ENCODE measurements at places on chromosomes 2 and 18.

- no peak for DNase-seq
Observed at GRCh38 chr18:12589448-12589847, 68.5 kb downstream of the SPIRE1 start.

DNA sequence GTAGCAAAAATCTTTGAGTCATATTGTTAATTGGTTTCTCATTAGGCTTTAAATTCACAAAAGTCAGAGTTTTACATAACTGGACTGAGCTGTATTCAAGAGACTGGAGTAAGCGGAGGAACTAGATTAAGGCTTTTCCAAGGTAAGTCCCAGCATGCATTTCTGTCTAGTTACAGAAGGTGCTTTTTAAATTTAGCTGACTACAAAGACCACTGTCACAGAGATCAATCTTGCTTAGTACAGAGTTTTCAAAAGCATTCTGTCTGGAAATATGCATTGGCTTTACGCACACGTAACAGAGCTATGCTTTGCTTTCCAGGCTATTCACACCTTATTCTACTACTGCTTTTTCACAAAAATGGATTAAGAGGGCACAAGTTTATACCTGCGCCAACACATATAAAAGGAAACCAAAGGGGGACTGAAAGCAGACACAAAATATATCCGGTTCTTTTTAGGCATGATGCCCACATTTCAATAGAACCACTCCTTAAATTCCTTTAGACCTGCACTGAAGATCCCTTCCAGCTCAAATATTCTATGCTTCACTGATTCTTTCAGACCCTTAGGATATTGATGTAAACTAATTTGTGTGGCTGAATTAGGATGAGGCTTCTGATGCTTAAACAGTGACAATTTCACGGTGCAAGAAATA, 560.7 kb upstream of the CRIM1 start:
- DNase-seq = no peak

DNA sequence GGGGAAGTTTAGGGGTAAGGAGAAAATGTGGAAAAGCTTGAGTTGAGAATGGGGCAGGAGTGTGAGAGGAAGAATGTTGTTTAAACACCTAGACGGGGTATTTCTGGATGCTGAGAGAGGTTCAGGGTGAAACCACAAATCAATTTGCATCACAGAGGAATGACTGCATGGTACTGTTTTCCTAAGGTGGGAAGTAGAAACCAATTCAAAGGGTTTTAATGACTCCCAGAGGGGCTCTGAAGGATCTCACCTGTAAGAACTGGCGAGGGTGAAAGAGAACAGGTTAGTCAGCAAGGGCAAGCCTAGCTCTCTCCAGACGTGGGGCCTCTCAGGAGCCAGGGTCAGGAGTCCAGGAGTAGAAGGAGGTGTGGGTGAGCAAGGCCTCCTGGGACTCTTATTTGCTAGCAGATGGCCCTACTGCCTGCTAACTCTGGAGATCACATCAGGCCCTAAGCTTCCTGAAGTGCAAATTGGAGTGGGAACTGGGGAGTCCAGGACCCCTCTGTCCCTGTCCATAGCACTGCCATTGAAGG, 133.0 kb upstream of the CELF4 start:
- DNase-seq = no peak

GRCh38 chr18:75418293-75419005, 9.1 kb downstream of the SMIM21 start:
- DNase-seq = no peak

DNA sequence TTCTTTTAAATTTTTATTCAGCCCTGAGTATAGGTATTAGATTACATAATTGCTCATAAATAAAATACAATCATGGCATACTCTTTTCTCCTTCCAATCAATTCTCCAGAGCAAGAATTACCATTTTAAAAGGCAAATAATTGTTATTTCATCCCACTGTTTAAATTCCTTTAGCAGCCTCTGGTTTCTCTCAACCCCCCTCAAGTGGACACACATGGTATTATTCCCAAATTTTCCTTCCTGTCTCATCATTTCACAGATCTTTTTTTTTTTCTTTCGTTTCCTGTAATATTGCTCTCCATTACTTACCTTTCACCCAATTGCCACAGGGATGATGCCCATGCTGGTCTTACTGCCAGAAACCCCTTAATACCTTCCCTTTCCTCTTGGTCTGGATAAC, 385.2 kb downstream of the RIT2 start:
- DNase-seq = no peak

DNA sequence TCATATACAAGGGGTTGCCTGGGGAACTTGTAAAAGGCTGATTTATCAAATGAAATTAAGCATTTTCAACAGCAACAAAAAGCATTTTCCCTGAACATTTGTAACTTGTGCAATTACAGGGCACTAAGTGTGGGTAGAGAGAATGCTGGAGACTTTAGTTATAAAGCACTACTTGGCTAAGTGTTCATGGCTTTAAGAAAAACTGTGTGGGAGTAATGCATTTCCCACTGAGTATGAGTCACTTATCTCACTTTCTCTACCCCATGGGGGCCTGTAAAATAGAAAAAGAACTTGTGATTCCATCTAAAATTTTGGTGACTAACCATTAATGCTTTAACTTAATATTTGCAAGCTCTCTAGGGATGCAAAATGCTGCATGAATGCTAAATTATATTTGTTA, 193.4 kb downstream of the CCDC102B start:
- no peak for DNase-seq

- DNase-seq = peak; percentile 25
Observed at GRCh38 chr2:101823347-101823791, 125.9 kb downstream of the MAP4K4 start.

GRCh38 chr2:45845566-45845965, 194.1 kb downstream of the PRKCE start:
- DNase-seq = no peak

GRCh38 chr2:6872394-6872793, 5.2 kb upstream of the RSAD2 start:
- DNase-seq = no peak

DNA sequence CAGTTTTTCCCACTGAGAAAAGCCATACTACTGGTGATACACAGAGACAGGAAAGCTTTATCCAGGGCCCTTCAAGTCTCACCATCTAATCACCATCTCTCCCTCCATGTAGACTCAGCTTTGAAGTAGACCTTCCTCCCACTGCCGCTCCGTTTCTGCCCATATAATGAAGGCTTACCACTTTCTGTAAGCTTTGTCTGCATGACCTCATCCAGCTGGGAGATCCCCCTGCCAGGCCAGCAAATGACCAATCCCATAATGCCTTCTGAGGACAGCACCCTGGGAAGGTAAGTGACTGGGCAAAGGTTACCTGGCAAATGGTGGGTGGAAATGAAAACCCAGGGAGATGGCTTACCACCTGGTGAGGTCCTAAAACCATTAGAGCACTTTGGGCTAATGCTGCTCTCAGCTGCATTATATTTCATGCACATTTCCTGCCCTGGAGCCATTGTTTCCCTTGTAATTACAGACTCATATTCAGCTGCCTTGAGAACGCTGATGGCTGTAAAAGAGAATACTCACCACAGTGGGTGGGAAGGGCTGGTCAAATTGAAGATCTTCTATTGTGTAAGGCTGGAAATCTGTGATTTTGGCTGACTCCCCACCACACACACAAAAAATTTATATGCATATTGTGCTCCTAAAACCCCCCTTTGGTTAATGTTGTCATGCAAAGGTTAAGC, 350.7 kb upstream of the SYT4 start:
- DNase-seq = no peak

DNA sequence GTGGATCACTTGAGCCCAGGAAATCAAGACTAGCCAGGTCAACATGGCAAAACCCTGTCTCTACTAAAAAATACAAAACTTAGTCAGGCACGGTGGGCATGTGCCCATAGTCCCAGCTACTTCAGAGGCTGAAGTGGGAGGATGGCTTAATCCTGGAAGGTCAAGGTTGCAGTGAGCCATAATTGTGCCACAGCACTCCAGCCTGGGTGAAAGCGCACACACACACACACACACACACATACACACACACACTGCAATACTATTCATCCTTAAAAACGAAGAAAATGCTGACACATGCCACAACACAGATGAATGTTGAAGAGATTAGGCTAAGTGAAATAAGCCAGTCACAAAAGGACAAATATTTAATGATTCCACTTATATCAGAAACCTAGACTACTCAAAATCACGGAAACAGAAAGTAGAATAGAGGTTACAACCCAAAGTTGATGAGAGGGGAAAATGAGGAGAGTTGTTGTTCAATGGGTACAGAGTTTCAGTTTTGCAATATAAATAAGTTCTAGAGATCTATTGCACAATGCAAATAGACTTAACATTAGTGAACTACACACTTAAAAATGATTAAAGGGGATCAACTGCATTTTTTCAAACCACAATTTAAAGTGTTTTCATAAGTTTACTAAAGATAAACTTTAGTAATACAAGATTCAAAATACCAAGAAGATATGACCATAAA, 114.5 kb downstream of the USP34 start:
- DNase-seq = no peak

GRCh38 chr2:101801496-101801895, 104.0 kb downstream of the MAP4K4 start:
- DNase-seq = no peak

GRCh38 chr18:840023-840408, 28.0 kb upstream of the YES1 start:
- no peak for DNase-seq

- no peak for DNase-seq
Observed at GRCh38 chr2:226637383-226637782, 162.2 kb downstream of the IRS1 start.

- no peak for DNase-seq
Observed at GRCh38 chr2:32532961-32533360, 94.9 kb upstream of the TTC27 start.

DNA sequence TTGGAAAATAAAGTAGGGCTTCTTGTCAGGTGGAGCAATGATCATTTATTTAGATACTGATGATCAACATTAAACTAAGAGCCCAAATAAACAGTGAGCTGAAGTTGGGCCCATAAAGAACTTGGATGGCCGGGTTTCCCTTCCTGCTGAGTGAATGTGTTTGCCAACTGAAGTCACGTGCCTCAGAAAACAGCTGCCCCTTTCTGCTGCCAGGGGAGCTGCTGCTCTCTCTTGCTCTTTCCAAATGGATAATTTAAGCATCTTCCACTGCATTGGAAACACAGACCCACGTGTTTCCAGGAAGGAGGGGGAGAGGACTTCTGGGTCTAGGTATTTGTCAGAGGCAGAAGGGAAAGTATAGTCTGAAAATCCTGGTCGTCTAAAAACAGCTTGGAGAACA, 22.9 kb upstream of the NCKAP5 start:
- no peak for DNase-seq

GRCh38 chr2:158204741-158205165, 103.1 kb downstream of the UPP2 start:
- no peak for DNase-seq

GRCh38 chr2:195782156-195782555, 125.1 kb downstream of the SLC39A10 start:
- no peak for DNase-seq

- no peak for DNase-seq
Observed at GRCh38 chr2:37767959-37768925, 96.8 kb upstream of the CDC42EP3 start.

- DNase-seq = no peak
Observed at GRCh38 chr2:196316050-196316430, 144.7 kb upstream of the STK17B start.

DNA sequence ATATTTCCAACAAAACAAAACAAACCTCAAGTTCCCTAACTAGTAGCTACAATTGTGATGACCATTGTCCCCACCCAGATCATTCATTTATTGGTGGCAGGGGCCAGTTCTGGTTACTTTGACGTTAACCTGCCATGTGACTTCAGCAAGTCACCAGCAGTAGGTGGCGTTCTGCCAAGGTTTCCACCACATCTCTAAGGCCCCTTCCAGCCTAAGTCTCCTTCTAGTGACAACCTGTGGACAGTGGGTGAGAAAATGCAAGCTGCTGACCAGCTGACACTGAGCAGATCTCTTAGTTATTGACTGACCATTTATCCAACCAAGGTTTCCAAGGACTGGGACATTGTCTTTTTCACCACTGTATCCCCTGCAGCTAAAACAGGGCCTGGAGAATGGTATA, 98.4 kb downstream of the GPR39 start:
- DNase-seq = no peak

GRCh38 chr2:108423067-108423466, 25.9 kb upstream of the GCC2 start:
- DNase-seq = no peak

- no peak for DNase-seq
Observed at GRCh38 chr2:149715005-149715592, 127.5 kb upstream of the MMADHC start.

GRCh38 chr2:186486651-186487647, 889 bp downstream of the ZC3H15 start:
- no peak for DNase-seq

- DNase-seq = no peak
Observed at GRCh38 chr2:162106146-162106551, 32.1 kb upstream of the DPP4 start.

DNA sequence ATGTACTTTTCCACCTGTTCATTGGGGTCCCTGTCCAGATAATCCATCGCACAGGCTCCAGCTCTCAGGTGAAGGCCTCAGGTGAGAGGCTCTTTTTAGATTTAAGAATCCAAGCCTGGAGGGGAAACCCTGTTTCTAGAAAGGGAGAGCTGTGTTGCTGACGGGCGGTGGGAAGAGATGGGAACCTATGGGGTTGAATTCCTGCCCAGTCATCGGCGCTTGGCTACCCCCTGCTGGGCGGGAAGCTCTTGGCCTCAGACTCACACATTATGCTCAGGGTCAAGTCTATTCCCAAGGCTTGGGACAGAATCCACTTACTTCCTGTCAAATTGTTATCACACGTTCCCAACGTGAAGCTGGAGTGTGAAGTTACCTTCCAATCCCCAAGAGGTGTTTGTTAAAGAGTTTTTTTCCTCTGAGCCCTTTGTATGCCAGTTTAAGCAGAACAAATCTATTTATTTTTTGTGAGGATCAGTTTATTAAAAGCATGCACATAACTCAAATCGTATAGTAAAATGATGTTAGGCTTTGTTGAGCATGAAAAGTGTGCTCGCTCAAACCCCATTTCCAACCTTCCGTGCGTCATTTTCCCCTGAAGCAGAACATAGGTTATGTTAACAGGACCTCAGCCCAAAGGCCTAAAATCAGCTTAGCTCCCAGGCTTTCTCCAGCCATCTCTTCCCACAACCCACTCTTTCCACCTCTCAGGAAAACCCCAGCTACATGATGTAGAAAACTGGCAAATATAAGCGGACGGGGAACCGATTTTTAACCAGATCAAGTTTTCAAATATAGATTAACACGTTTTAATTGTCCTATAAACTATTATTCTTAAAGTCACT, 181.7 kb upstream of the ETAA1 start:
- DNase-seq = no peak

Data from activated T-helper 1 cell treated with anti-CD3 and anti-CD28 coated beads, Interleukin-2, amount 50 U/mL, for 16 hours (primary cell).